ENCODE measurements at places on chromosomes 5 and 9.

DNA sequence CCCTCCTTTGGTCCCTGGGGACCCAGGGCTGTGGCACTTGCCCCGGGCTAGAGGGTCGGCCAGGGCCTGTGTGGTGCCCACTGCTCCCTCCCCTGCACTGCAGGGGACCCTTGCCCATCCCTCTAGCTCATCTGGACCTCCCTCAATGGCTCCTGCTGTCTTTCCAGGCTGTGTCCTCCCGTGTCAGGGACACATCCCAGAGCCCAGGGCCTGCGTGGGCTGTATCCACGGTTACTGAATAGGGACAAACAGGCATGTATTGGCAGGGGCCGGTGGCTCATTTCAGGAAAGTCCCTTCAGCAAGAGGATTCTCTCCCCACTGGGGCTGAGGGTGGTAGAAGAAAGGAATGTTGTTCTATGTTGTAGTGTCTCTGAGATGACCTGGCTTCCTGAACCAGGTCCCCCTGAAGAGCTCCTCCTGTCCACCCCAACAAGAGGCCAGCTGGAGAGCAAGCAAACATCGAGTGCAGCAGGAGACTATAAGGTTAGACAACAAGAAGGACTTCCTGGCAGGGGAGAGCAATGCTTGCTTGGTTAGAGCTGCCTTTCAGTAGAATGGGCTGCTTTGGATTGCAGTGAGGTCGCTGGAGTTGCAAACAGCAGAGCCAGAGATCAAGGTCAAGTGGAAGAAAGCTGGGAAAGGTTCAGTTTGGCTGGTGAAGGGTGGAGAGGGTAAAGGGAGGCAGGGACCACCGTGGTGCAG, 1.0 kb upstream of the CRB2 start:
- no peak for DNase-seq

DNA sequence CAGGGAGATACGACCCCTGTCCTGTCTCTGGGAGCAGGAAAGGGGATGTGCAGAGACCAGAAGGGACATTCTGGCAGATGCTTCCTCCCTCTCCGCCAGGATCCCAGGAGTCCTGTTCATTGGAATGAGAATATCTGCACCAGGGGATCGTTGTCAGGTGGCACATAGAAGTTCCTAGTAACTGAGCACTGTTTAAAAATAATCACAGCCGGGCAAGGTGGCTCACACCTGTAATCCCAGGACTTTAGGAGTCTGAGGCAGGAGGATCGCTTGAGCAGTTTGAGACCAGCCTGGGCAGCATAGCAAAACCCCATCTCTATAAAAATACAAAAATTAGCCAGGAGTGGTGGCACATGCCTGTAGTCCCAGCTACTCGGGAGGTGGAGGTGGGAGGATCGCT, 12.3 kb downstream of the SARDH start:
- DNase-seq = no peak

DNA sequence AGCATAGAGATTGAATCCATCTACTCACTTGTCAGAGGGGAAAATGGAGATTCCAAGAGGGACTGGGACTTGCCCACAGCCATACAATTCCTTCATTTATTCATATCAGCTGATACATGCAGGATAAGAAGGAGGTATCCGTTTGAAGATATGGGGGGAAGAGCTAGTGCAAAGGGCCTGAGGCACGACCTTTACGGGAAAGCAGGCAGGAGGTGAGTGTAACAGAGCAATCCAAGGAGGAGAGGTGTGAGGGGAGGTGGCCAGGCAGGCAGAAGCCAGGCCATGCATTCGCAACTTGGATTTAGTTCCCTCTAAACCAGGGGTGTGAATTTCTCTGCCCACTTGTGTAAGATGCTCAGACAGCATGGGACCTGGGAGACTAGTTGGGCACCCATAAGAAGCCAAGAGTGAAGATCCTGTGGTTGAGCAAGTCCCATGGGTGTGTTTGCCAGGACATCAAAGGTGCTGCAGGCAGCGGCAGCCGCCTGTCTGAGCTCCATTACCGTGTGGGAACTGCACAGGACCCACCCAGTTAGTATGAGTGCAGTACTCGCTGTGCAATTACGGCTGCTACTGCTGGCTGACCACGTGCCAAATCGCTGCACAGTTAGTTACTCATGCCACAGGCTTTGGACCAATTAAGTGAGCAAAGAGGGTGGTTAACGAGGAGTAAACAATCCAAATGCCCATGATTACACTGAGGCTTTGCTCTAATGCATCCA, 31.4 kb upstream of the FAT2 start:
- DNase-seq = no peak

DNA sequence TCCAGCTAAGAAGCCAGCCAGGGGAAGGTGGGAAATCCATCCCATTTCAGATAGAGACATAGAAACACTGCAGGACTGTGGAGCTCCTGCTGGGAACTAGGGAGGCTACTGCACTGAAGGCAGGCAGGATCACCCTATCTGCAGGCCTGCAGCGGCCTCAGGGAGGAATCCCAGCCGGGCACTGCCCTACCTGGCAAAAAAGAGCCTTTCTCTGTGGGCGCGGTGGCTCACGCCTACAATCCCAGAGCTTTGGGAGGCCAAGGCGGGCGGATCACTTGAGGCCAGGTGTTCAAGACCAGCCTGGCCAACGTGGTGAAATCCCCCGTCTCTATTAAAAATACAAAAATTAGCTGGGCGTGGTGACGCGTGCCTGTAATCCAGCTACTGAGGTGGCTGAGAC, 71.4 kb upstream of the PHYKPL start:
- DNase-seq = no peak

GRCh38 chr9:136820971-136821825, 13.4 kb downstream of the RABL6 start:
- DNase-seq = no peak

DNA sequence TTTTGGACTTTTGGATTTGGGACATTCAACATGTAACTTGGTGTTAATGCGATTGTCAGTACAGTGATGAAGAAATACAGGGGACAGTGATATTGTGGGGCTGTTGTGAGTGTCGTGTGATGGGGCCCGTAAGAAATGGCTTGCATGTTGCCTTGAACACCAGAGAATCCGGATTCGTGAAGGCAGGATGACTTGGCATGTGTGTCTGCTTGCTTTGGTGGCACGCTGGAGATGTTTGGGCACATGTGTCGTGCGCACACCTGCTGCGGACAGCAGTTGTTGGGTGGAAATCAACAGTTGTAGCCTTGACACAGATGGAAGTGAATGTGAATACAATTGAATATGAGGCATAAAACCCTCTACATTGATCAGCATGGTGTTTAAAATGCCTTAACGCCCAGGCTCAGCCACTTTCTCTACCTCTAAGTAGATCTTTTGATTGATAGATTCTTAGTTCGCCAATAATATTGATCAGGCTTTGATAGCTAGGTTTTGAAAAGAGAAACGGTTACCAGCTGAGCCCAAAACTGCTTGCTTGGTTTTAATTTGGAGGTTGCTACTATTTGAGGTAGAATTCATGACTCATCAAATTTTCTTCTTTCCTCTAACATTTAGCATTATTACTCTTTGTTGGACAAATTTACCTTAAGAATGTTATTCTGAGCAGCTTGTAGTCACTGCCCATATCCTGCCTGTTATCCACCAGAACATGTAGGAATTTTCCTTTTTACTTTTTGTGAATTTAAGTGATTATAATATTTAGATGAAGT, 94.4 kb downstream of the TRIO start:
- no peak for DNase-seq

DNA sequence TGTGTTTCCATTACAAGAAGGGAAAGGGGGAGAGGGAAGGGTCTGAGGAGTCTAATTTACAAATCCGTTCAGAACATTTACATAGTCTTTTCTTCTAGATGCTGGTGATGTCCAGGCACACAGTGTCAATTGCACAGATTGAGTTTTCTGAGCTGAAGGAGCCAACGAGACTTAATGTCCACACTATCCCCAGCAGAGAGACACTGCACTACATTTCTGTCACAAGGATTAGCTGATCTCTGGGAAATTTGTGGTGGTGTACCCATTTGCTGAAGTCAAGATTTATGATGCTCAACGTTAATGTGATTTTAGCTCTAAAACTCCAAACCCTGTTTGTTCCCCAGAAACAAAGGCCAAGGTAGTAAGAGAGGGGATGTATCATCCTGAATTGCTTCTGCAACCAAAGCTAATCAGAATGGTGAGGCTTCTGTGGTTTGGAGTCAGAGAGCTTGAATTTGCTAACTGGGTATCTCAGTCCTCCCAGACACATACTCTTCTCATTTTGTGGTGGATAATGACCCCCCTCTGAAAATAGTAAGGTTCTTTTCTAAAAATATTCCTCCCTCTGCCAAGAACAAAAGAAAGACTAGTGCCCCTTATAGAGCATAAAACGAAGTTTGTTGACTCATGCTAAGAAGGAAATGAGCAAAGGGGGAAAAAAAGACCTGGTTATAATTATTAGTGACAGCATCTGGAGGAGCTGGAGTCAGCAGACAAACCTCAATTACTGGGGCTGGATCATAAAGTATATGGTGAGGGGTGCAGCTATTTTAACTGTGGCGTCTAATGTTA, 416.9 kb downstream of the PSAT1 start:
- no peak for DNase-seq

DNA sequence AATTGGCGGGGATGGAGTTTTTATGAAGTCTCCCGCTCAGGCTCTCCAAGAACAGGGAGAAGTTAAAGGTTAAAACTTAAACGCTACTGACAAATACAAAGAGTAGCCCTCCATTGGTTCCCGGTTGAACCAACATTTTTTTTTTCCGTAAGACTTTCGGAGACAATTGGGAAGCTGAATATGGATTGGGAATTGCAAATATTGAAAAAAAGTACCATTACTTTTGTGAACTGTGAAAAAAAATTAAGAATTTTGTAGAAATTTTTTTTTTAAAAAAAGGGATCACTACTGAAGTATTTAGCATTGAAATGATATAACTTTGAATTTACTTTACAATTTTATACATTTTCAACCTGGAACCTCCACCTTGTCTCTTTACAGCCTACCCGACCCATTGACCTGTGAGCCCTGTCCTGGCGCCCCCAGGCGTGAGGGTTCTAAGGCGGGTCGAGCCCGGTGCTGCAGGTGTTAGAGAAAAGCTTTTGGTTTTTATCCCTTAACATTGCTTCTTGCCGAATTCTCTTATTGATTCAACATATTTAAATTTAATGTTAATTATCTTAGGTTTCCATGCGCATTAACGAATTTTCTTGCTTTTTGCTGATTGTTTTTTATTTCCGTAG, 448 bp upstream of the ZNF782 start:
- no peak for DNase-seq

- no peak for DNase-seq
Measured at GRCh38 chr5:132074091-132074771, 642 bp downstream of the CSF2 start.

DNA sequence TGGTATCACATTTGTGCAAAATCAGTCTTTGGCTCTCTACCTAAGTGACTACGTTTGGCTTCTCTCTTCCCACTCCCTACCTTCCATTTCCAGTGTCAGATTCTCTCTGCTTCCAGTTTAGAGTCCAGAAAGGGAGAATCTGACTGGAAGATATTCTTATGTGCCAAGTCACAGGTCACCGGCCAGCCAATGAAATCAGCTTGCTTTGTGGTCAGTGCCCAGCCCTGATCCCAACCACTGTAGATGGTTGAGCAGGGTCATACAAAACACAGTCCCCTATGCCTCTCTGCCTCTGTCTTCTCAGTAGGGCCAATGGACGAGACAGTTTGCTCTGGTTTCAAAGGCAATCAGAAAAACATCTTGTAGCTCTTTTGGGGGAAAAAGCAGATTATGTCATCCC, 15.6 kb upstream of the EPB41L4B start:
- no peak for DNase-seq

- no peak for DNase-seq
Measured at GRCh38 chr9:85158512-85158911, 489.0 kb downstream of the NTRK2 start.

DNA sequence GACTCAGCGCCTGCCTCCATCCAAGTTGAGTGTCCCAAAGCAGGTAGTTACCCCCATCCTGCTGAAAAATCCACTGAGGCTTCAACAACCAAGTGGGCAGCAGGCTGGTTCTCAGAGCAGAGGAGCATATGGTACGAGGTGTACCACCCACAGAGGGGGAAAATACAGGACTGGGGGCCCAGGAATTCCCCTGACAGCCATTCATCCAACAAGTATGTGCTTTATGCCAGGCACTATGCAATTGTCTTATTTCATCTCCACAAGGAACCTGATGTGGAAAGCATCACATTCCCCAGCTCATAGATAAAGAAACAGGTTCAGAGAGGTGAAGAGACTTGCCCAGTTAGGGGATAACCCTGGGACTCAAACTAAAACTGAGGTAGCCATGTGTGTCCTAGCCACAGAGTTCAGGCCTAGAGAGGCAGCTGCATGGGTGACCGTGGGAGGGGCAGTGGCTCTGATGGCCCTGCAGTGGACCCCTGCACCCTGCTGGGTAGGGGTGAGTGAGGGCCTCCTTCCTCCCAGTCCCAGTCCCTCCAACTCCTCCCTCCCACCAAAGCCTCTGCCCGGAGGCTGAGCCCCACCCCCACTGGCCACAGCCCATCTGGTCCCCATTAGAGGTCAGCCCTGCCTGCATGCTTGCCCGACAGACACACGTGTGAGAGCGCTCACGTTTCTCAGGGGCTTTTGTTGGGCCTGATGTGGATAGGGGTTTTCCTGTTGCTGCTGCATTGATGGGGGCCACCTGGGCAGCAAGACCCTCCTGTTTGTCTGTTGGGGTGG, 11.5 kb downstream of the PDLIM4 start:
- DNase-seq = no peak

DNA sequence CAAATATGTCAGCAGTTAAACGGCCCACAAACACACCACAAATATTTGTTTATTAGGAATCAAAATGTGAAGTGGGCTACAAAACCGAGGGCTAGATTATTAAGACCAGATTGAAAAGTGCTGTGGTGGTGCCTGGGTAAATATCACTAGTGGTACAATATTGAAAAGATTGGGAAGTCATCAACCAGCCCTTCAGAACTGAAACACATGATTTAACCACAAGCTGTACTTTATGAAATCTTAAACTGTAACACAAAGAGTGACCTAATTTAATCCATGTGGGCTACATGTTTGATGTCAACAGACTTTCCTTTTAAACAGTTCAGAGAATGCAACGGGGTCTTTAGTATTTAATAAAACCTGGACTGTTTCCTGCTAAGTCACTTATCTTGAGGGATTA, 182.3 kb downstream of the SPATA31D1 start:
- no peak for DNase-seq

GRCh38 chr9:129351058-129351641, 173.1 kb upstream of the IER5L start:
- no peak for DNase-seq

DNA sequence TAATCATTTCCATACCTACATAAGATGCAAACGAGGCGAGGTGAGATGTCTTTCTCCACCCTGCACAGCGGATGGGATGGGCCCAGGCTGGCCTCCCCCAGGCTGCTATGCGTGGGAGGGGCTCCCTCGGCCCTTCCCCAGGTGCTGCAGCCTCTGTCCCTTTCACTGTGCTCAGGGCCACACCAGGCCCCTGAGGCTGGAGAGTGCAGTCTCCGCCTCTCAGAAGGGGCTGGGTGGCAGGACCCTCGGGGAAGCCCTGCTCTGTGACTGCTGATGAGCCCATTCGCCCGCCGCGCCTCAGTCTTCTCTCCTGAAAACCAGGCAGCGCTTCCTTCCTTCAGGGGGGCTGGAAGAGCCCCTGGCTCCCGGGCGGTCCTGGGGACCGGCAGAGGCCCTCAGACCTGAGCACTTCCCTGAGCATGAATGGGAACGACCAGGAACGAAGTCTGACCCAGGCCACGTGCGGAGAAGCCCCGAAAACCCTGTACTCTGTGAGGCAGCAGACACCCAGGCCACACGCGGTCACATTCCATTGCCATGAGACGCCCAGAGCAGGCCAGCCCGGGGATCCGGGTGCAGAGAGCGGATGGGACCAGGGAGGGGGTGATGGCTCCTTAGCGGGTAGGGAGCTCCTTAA, 21.9 kb upstream of the NOTCH1 start:
- no peak for DNase-seq

All from activated T-helper 9 cell treated with anti-CD3 and anti-CD28 coated beads, Interleukin-2, amount 50 U/mL, for 16 hours (primary cell).